ENCODE measurements at places on chromosomes 12 and 14.

GRCh38 chr14:92997343-92998061 is 74.6 kb downstream of the CHGA start:
- no peak for DNase-seq

DNA sequence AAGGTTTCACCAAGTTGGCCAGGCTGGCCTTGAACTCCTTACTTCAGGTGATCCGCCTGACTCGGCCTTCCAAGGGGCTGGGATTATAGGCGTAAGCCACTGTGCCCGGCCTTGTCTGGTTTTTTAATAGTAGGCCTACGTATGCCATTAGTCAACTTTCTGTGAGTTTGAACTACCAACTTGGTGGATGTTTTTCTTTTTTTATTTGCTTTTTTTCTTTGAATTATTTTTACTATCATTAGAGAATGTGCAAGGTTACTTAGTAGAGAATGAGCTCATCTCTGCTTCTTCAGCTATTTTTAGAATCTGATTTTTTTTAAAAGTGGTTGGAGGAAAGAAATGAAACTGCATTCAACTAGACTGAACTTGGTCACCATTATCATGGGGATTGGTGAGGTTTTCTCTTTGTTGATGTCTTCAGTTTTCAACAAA is 51.4 kb downstream of the HMGA2 start:
- no peak for DNase-seq

GRCh38 chr12:59131462-59131861 is 211.2 kb upstream of the LRIG3 start:
- no peak for DNase-seq

DNA sequence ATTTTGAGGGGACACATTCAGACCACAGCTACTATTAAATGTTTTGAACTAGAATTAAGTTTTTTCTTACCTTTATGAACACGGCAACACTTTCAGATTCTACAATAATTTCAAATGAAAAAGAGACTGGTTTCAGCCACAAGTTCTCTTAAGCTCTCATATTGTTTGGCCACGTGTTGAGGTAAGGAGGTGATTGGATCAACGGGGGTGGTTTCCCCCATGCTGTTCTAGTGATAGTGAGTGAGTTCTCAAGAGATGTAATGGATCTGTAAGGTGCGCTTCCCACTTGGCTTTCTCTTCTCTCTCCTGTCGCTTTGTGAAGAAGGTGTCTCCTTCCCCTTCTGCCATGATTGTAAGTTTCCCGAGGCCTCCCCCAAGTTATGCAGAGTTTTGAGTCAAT is 48.9 kb upstream of the DYRK2 start:
- DNase-seq = no peak
